ENCODE measurements at places on chromosomes 2 and 18.

DNA sequence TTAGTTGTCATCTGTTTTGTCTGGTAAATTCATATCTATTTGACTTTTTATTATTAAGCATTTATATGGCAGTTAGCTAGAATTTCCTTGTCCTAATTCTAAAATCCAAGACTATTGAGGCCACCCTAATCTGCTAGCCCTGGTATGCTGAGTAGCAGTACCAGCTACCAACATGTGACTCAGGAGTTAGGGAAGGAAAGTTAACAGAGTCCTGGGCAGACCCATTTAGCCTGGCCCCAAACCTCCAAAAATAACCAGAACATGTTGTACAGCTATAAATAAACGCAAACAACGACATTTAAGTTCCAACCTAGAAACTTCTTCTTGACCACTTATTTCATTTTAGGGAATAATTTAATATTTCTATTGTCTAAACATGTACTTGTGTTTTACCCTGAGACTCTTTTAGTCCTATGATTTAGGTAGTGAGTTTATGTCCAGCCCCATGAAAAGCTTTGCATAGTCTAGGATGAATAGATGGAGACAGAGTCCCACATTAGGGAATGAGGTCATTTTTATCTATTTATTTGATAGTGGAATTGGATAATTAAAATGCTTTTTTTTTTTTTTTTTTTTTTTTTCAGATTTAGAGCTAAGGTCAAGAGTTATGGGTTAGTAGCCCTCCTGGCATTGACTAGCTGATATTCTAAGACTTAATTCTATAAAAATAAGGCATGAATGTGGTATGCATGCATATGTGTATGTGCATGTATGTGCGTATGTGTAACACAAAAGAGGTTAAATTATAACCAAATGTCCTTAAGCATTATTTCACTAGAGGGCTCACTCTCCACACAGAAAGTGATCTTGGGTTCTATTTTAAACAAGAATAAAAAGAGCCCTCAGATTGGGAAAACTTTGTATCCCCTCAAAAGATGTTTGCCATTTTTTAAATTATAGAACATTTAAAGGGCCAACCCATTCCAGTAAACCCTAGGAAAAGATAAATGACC lies 160.1 kb upstream of the MAPRE2 start:
- no peak for DNase-seq

GRCh38 chr2:111912547-111912946 lies 14.1 kb downstream of the MERTK start:
- DNase-seq: no peak

- DNase-seq: no peak
These were observed 12.6 kb downstream of the MBP start for GRCh38 chr18:77119851-77120491.

DNA sequence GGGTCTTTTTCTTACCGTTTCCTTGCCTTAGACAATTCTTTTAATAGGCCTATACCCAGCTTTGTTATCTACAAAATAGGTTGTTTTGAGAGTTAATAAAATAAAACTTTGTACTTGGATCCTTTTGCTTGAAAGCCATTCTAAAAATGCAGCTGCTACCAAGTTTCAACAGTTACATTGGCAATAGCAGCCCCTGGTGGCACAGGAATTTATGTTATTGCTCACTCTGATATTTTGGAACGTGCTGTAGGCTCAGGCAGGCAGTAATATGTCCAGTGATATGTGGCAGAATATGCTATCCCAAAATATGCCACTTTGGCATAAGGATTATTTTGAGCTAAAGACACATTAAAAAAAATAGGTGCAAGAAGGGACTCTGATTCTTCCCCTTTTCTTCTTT lies 6.7 kb upstream of the COMMD1 start:
- no peak for DNase-seq

DNA sequence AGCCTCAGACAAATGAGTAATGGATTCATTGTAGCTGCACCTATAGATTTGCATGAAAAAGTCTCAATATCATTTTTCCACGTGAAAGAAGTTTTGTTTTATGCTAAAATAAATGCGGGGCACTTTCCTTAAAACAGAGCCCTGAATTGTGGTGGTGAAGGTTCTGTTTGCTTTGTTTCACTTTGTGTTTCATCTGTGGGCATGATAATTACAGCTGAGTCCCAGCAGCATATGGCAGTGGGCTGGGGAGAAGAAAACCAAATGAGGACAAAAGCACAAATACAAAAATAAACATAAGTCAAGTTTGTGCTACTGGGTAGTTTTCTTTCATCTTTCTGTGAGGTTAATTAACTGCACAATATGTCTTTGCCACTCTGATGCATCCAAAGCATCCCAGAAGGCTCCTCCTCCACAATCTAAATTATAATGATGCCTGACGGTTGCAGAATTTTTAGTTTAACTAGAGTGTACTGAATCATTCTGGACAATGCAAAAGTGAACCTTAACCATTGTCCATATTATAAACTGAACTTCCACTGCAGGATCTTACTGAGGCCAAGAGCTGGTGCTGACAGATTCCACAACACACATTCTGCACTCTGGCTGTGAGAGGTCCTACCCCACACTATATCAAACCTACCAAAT lies 97.6 kb downstream of the DSC3 start:
- DNase-seq: no peak

GRCh38 chr18:9095297-9096006 lies 7.0 kb upstream of the NDUFV2 start:
- no peak for DNase-seq

- DNase-seq: no peak
These were observed 96.8 kb downstream of the STPG4 start for GRCh38 chr2:47058003-47058931.

GRCh38 chr2:232329716-232330067 lies 48.9 kb upstream of the ALPP start:
- DNase-seq: no peak

GRCh38 chr2:218959761-218960308 lies 369 bp downstream of the CDK5R2 start:
- DNase-seq: no peak

GRCh38 chr2:111634050-111634794 lies 249.8 kb downstream of the ANAPC1 start:
- no peak for DNase-seq

GRCh38 chr2:122525336-122525735 lies 769.9 kb downstream of the TSN start:
- no peak for DNase-seq

DNA sequence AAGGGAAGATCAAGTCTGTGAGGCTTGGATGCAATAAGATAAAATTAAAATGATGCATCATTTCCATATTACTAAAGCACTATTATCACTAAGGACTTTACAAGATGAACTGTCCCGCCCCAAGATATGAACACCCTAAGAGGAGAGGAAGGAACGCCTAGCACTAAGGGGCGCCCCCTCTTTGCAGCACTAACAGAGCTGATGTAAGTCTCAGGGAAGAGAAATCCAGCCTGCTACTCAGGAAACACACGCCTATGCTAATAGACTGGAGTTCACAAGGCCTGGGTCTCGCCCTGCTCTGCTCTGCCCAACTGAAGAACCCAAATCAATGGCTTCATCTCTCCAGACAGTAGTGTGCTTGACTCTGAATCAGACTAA lies 6.1 kb downstream of the INO80C start:
- DNase-seq: no peak

DNA sequence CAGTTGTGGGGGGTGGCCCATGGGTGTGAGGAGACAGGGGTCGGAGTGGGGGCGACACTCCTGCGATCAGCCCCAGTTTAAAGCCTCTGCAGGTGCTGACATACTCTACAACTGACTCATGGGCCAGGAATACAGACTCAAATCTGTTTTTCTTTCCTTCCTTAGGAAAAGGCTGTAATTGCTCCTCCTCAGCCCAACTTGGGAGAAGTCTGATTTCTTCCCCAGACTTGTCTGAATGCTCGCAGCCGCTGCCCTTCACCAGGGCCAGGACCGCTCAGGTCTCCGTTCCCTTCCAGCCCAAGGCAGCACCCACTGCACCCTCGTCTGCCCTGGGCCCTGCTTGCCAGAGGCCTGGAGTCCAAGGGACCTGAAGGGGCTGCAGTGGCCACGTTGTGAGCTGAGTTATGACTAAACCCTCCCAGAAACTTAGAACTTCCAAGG lies 41.3 kb downstream of the RHOB start:
- no peak for DNase-seq

DNA sequence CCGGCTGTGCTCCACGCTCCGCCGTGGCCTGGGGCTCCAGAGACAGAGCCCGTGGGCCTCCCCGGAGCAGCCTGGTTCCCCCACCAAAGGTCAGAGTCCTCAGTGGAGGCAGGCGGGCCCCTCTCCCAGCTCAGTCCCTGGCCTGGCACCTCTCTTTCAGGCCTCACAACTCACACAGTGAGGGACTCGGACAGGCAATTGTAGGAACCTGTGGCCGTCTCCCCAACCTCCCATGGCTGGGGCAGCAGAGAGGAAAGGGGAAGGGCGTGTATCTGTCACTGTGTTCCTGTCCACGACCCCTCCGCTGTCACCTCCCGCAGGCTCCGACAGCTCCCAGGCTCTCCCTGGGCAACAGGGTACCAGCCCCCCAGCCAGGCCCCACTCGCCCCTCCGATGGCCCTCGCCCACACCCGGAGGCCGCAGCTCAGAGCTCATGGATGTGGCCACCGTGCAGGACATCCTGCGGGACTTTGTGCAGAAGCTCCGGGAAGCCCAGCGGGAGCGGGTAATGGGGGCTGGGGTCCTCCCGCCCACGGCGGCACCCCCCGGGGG lies 32.4 kb upstream of the SNED1 start:
- DNase-seq: no peak

DNA sequence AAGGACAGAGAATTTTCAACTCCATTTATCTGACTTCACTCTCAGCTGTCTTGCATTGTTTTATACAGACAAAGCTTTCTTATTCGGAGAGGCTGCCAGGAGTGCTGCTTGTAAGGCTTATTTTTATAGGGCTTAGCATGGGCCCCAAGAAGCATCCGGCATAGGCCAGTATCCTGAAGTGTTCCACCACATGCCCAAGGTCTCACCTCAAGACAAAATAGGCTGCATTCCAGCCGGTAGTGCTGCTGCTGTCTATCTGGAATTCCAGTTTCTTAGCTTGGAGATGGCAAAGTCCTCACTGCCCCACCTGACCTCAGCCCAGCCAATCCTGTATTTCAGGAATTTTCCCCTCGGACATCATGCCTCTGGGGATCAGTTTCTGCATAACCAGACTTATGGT lies 47.6 kb upstream of the MCFD2 start:
- DNase-seq: no peak

DNA sequence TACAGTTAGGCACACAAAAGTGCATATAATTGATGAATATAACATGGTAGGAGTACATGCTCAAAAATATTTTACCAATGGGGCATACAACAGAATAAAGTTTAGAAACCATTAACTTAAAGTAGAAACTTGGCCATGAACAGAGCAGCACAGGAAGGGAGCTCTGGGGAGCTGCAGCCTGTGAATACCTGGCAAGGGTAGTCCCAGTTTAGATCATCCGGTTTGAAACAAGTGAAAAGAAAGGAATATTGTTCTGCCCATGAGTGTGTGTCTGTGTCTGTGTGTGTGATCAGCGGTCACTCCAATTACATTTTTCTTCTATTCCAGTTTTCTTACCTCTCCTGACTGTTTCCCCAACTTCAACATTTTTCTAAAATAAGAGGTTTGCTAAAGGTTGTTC lies 233.0 kb downstream of the ALK start:
- DNase-seq: no peak

- DNase-seq: no peak
These were observed 315.3 kb upstream of the CDH7 start for GRCh38 chr18:65435534-65435933.
